ENCODE measurements at places on chromosomes 7 and 10.

GRCh38 chr10:129932182-129932581 lies 31.9 kb downstream of the EBF3 start:
- DNase-seq: no peak

DNA sequence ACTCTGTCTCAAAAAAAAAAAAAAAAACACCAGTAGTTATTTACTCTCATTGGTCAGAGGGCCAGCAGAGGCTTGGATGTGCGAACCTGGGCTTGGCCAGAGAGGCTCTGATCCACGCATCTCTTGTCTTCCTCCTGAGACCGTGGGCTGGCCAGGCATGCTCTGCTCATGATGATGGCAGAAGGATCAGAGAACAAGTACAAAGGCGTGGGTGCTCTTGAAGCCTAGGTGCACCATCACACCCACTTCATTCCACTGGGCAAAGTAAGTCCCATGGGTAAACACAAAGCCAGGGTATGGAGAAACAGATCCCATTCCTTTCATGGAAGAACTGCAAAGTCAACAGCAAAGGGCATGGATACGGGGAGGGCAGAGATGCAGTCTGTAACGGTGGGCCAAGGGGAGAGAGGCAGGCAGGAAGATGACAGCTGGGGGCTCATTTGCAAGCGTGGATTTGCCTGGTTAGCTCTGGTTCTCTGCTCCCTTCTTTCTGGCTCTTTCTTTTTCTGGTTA lies 128.2 kb upstream of the SDK1 start:
- DNase-seq: no peak

GRCh38 chr7:134885967-134886352 lies 100.3 kb upstream of the AGBL3 start:
- no peak for DNase-seq

DNA sequence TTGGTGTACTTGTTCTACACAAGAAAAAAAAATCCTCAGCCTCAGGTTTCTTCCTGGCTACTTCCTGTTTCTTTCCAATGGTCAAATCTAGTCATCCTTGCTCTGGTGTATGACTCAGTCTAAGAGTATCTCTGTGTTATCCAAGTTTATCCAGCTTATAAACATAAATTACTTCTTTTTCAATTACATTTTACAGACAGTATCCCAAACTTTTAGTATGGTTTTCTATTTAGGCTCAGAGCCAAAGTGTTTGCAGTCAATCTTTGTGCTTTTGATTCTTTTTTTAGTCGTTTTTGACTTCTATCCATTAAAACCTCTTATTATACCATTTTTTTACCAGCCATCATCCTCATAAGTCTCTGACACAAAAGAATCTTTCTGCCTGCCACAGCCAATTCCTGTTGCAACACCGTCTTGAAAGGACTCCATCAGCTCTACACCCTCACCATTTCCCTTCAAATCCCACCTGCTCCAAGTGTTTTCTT lies 294.6 kb downstream of the PTEN start:
- DNase-seq: no peak

DNA sequence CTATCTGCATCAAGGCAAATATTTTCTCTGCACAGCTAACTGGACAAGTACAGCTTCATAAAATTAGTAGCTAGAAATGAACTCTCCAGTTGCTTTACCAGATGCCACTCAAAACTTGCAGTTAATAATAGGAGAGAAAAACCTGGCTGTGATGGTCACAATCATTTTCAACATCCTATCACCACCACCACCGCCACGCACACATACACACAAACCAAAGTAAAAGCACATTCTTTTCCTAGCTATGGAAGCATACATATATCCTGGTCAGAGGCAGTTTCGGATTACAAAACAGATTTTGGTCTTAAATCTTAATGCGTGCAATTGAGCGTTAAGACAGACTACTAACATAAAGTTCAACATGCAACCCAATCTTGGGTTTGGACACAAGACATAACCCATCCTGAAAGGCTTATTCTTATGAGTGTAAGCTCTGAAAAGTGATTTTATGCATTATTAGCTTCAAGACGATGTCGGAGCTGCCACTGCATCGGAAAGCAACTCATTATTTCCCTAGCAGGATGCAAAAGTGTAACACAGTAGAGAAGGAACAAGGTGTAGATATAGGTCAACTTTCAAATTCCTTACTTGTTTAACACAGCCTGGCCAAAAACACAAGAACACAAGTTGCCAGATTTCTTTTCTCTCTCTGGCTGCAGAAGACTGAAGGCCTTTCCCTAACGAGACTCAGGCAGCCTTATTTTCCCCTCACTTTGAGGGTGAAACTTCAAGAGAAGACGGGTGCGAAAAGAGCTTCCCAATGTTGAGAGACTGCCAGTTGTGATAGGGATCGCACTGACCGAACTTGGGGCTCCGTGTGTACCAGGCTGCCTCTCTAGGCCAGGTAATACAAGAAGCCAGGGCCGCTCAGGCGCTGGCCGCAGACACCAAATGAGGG lies 1.2 kb downstream of the CACUL1 start:
- DNase-seq: no peak

DNA sequence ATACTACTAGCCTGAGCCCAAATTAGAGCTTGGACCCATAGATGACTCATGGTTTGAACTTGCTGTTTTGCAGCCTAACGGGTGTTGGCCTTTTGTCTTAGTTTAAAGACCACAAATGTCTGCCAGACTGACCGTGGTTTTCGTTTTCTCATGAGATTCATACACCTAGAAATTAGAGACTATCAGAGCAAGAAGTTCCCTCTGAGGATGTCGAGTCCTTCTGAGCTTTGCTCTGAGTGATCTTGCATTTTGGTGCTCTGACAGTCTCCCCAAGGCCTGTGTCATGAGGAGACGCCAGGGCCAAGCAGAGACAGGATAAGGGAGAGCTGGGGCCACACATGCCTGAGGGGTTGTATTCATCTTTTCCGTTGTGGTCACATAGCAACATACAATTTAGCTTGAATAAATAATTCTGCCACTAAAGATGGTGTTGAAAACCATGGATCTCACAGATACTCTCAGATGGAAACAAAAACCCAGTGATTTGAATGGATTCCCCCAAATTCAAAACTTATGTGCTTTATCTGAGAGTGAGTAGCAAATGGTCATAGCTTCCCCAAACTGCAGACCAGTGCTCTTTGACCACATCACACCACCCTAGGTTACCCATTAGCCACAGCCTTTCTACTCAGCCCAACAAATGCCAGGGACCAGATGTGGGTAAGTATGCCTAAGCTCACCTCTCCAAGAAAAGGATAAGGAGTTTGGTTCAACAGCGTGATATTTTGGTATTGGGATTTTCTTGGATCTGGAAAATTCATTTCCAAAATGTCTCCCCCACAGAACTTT lies 762.0 kb upstream of the IGFBP3 start:
- no peak for DNase-seq

Data from mucosa of gallbladder (tissue), 1 donor.